ENCODE measurements at places on chromosomes 13 and 19. TPM values are rescaled to one million over a fixed set of nuclear protein-coding genes. Genes with fewer than 3 reads are reported as not detected.

Gene ZSCAN4
- total RNA-seq, result 0.21 TPM

DNA sequence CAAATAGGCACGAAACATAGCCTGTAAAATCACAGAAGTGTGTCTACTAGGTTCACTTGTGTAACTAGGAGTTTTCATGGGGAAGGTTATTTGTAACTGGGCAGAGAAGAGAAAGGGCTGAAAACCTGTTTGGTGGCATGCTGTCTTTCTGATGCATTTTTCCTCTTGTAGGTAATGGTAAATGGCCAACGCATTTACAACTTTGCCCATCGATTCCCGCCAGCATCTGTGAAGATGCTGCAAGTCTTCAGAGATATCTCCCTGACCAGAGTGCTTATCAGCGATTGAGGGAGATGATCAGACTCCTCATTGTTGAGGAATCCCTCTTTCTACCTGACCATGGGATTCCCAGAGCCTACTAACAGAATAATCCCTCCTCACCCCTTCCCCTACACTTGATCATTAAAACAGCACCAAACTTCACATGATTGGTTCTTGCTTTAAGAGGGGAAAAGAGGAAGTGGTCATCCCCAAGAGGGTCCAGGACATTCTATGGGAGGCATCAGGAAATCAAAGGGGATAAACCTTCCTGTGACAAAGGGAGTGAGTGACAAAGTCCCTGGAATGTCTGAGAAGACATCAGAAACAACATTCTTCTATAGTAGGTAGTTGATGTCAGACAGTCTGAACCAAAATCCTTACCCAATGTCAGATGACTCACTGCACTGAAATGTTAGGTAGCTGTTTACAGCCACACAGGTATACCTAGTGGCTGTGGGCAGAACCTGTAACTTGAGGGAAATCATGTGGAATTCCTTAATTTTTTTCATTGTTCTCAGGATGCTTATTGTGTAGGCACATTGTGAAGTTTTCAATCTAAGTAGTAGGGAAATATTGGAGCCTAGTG lies 5.0 kb downstream of the LGALS14 start:
- H3K27ac ChIP-seq, result no peak overlapping the region
- H3K36me3 ChIP-seq, result no peaks in the 10 kb centered on the region
- no peaks in the 10 kb centered on the region for H3K4me1 ChIP-seq

DNA sequence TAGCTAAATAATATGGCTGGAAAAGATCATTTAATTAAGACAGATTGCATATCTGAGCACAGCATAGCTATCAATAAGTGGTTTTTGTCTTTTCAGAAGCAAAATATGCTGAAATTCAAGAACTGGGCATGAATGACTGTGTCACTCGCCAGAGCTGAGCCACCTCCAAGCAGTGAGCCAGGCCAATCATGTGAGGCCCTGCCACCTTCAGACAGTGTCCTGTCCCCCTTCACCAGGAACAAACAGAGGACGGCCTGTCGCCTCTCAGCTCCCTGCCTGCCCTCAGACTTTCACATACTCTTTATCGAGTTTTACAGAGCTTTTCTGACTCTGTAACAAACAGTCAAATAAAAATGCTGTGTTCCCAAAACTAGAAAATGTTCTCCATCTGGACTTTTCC lies 171.0 kb upstream of the TSC22D1 start:
- no peaks in the 10 kb centered on the region for H3K4me1 ChIP-seq
- no peak overlapping the region for H3K27ac ChIP-seq
- H3K27me3 ChIP-seq, result no peaks in the 10 kb centered on the region
- no peaks in the 10 kb centered on the region for H3K36me3 ChIP-seq
- no peak for DNase-seq

DNA sequence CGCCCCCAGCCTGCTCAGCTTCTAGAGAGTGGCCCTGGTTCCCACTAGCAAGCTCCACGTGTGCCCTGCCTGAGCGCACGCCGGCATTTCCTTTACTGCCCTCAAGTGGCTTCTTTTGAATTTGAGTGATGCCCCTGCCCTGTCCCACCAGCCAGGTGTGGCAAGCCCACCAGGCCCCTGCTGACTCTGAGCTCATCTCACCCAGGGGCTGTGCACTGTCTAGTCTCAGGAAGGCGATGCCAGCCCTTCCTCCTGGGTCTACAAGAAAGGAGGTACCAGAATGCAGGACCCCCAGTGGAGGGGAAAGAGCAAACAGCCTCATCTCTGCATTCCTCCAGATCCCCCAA lies 17.3 kb upstream of the EPHX3 start:
- H3K36me3 ChIP-seq, result peaks cover 35% of the 10 kb centered on the region
- DNase-seq, result no peak
- H3K27ac ChIP-seq, result peak overlapping the region; percentile 85
- H3K4me1 ChIP-seq, result peaks cover 13% of the 10 kb centered on the region
- H3K27me3 ChIP-seq, result no peaks in the 10 kb centered on the region

GRCh38 chr19:843180-843835 lies 2.5 kb downstream of the PRTN3 start:
- H3K27ac ChIP-seq, result no peak overlapping the region
- H3K36me3 ChIP-seq, result no peaks in the 10 kb centered on the region
- H3K27me3 ChIP-seq, result peaks cover 14% of the 10 kb centered on the region
- no peaks in the 10 kb centered on the region for H3K4me1 ChIP-seq

DNA sequence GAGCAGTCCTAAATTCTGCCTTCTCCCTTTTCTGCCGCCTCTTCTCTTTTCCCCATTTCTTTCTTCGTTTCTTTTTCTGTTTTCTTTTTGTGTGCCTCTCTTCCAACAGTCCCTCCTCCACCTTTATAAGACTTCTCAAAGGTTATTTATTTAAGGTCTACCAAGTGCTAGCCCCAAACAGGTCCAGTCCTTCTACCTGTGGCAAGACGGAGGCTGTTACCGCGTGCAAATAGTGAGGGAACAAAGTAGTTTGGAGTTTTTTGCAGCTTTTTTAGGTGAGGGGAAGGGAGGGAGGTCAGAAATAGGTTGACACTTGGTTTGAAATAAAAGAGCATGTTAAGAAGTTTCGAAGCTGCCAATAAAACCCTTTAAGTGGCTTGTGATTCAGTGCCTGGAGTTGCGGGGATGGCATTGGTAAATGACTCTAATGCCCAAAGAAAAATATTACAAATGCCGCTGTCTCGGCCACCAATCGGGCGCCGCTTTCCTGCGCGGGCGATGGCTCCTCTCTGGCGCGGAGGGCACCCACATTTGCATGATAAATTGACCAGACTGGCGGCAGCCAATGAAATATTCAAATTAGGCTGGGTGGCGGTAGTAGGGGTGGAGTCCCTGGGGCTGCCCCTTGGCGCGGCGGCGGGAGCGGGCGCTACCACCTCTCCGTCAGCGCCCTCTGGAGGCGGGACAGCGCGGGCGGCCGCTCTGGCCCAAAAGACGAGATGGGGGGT lies 7.5 kb upstream of the TSHZ3 start:
- H3K27me3 ChIP-seq, result no peaks in the 10 kb centered on the region
- H3K36me3 ChIP-seq, result no peaks in the 10 kb centered on the region
- H3K27ac ChIP-seq, result no peak overlapping the region
- H3K4me1 ChIP-seq, result peaks cover 5% of the 10 kb centered on the region
- DNase-seq, result no peak

- H3K4me1 ChIP-seq, result no peaks in the 10 kb centered on the region
- H3K27ac ChIP-seq, result no peak overlapping the region
- DNase-seq, result no peak
Measured at GRCh38 chr13:44843403-44843802, 145.9 kb downstream of the NUFIP1 start.
